ENCODE measurements at places on chromosomes 13 and 19.
A peak's percentile ranks its signal among the peaks of the same experiment; 100 is the strongest.

DNA sequence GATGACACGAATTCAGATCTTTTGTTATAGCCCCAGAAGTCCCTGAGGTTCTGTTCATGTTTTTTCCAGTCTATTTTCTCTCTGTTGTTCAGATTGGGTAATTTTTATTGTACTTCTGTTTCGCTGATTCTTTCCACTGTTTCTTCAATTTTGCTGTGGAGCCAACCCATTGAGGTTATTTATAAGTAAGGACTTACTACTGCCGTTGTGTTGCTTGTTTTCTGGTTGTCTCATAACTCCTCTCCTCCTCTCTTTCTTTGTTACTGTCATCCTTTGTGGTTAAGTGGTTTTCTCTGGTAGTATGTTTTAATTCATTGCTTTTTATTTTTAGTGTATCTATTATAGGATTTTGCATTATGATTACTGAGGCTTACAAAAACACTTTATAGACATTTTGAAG, 48.7 kb upstream of the GAS6 start:
- DNase-seq: no peak

GRCh38 chr19:24140099-24140498, 53.1 kb downstream of the ZNF254 start:
- no peak for DNase-seq

DNA sequence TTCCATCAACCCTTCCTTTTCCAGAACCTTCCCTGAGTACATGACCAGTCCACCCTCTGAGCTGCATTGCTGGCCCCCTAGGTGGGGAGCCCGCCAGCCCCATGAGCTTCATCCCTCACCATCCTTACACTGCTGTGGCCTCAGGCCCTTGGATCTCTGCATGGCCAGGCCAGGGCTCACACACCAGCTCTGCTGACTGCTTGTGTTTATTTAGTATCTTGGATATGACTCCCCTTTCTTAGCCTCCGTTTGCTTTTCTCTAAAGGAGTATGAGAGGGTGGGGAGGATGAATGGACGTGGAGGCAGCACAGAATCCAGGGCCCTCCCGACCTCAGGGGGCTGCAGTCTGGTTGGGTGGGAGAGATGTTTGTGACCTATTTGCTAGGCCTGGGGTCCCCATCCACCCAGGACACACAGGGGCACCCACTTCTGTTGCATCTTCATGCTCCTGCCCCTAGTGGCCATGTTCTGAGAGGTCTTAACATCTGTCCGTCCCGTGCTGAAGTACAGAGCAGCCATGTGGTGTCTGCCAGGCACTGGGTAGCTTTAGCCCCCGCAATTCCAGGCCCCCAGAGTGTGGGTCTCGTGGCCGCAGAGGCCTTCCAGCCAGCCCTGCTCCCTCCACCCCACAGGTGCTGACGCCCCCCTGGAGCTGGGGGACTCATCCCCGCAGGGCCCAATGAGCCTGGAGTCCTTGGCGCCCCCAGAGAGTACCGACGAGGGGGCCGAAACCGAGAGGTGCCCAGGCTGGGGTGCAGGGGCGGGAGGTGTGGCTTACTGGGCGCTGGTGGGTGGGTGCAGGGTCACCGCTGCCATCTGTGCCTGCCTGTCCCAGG, 13.0 kb downstream of the ARHGEF1 start:
- DNase-seq: no peak

DNA sequence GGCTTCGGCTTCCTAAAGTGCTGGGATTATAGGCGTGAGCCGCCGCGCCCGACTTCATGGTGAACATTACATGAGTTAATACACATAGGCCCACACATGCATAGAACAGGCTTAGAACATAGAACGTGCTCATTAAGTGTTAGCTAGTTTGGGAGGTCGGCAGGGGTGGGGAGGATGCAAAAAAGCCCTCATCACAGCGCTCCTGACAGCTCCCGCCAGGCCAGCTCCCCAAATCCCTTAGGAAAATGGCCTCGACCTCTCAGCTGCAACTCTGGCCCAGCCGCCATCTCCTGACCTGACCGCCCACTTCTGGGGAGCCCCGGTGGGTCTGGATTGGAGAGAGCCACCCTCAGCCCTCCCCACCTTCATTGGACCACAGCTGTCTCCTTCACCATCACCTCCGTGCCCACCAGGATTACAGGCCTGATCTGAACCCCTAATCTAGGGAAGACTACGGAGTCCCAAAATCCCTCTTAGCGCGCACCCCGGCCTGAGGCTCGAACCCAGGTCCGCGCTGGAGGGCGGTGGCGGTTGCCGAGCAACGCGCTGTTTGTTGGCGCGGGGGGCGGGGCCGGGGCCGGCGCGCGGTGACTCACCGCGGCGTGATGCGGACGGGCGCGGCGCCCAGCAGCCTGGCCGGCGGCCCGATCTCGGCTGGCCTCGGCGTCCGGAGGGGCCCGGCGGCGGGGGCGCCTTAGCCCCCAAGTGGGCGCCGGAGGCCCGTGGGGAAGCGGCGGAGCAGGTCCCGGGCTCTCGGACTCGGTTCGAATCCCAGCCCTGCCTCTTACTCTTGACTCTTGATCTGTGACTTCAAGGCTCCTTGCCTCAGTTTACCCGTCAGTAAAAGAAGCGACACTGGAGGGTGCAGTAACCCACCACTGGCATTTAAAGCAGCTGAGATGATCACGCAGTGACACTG, 26.7 kb upstream of the NANOS3 start:
- DNase-seq: peak; percentile 67

GRCh38 chr19:3830621-3831589, 37.9 kb downstream of the ZFR2 start:
- no peak for DNase-seq

- no peak for DNase-seq
Measured at GRCh38 chr19:33673258-33673875, 51.6 kb downstream of the CHST8 start.

DNA sequence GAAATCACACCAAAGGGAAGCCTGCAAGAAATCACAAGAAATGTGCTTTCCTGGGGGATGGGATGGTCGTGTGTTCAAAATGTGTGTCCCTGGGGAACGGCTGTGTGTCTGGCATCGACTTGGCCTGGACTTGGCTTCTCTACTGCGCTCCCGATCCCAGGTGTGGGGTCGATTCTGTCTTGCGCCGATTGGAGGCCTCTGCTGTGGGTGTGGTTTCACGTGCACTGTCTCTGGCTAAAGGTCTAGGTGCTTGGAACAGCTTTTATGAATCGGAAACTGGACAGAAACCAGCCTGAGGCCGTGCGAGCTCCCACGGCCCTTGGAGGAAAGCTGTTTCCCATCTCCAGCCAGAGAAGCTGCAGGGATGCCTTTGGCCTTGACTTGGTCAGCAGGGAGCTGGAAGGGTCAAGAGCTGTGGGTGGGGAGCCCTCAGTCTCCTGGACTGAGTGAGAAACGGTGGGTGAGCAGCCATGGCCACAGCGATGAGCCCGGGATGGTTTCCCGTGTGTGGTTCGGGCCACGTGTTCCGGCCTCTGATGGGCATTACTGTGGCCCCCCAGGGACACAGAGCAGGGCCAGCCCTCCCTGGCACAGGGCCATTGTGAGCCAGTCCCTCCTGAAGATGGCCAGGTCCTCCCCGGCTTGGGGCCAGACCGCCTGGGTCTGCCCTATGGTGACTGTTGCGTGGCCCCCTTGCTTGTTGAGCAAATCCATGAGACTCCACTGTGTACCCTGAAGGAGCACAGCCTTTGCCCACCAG, 29.7 kb downstream of the MCF2L start:
- no peak for DNase-seq

DNA sequence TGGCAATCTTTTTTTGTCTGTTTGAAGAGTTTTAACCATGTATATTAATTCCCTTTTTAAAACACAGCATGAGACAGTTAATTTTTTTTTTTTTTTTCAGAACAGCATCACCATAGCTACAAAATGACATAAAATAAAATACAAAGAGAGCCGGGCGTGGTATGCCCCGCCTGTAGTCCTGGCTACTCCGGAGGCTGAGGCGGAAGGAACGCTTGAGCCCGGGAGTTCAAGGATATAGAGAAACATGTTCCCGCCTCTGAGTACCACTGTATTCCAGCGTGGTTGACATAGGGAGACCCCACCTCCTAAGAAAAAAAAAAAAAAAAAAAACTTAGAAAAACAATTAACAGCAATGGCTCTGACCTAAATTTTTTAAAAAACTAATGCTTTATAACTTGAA, 10.0 kb upstream of the INSR start:
- DNase-seq: no peak

DNA sequence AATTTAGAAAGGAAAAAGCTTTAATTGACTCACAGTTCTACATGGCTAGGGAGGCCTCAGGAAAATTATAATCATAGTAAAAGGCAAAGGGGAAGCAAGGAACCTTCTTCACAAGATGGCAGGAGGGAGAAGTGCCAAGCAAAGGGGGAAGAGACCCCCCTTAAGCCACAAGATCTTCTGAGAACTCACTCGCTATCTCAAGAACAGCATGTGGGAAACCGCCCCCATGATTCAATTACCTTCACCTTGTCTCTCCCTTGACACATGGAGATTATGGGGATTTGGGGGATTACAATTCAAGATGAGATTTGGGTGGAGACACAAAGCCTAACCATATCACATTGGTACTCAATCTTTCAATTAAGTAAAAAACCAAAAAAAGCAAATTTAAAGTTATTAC, 1778.7 kb upstream of the MIR17HG start:
- no peak for DNase-seq

GRCh38 chr19:4730740-4731171, 7.1 kb upstream of the DPP9 start:
- peak; percentile 33 for DNase-seq

GRCh38 chr13:113785051-113786010, 26.3 kb downstream of the TMEM255B start:
- DNase-seq: no peak

- no peak for DNase-seq
Measured at GRCh38 chr13:87975035-87975434, 303.9 kb downstream of the SLITRK5 start.

DNA sequence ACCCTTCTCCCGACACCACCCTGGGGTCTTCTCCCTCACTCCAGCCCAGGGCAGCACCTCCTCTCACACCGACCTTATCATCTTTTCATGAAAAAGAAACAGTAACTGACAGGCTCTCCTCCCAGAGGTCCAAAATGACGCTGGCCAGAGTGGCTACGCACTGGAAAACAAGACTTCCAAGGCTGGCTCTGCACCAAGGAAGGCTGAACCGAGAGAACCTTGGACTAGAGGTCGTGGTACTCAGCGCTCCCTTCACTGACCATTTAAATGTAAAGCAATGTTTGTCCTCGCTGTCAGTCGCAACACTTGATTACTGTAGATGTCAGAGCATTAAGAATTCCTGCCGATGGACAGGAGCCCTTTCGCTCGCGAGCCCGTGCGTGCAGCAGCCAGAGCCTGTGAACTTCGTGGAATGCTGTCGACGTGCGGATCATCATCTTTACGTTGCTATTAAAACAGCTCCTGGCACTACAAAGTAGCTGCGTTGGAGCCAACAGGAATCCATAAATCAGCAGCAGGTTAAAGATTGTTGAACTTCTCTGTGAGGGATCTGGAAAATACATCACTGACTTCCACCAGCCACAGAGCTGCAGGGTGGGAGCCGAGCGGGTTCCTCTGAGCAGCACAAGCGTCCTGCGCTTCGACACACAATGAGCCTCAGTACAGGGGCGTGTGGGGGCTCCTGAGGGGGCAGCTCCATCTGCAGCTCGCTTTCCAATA, 125.5 kb upstream of the MCF2L start:
- no peak for DNase-seq

GRCh38 chr19:56987184-56987583, 132.6 kb upstream of the USP29 start:
- DNase-seq: no peak

DNA sequence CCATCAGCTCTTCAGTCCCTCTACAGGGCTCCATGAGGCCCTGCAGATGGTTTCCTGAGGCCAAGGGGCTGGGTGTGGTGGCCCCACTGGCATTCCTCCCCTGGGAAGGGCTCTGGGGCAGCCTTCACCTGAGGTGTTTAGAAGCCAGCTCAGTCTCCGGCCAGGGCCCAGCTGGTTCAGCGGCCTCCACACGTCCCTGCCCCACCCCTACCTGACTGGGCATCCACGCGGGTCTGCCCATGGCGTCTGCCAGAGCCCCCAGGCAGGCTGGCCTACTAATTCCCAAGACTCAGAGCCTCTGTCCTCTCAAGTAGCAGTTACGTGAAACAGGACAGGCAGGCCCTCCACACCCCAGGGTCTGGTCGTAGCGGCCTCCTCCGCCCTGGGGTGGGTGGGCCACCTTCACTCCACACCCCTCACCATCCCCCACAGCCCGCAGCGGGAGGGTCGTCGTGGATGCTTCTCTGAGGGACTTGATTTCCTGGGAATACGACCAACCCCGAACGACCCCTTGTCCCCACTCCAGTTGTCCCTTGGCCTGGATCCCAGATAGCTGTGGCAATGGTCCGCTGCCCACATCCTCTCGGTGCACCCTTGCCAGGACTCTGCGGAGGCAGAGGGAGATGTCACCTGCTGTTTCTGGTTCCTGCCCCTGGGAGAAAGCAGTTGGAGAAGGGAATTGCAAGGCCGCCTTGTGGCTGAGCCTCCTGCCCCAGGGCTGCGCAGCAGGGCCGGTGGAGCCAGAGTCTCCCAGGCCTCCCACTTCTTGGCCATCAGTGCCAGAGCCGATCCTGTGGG, 24.3 kb downstream of the CAPN12 start:
- DNase-seq: no peak

- no peak for DNase-seq
Measured at GRCh38 chr19:10144361-10144760, 24.7 kb upstream of the EIF3G start.

DNA sequence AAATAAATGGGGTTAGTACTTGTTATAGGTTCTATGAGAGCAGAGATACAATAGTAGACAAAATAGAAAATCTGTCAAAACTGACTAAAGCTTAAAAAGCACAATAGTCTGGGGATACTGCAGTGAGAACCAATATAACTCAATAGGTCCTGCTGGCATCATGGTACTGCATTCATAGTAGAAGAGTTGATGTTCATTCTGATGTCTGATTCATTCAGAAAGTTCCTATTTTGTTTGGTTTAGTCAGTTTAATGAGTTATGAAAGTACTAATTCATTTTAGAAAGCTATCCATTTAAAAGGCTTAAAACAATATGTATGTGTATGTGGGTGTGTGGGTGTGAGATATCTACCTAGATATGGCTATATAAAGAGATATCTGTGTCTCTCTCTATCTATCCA, 152.8 kb downstream of the LHFPL6 start:
- no peak for DNase-seq

- DNase-seq: no peak
Measured at GRCh38 chr13:38670627-38671026, 16.2 kb upstream of the FREM2 start.

DNA sequence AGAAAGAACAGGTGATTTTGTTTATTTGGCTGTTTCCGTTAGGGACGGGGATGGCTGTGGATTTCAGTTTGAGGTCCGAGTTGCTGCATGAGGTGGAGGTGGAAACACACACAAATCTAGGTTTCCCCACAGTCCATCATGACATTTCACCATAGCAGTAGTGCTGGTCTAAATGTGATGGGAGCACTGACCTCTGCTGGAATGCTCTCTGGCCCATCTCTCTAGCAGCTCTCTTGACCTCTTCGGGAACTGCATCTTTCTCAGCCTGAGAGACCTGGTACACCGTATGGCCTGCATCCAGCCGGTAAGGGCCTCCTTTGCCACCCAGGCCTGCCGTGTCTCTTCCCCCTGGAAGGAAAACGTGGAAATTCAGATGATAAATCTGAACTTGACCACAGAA, 154.0 kb downstream of the RGCC start:
- DNase-seq: no peak

GRCh38 chr19:15245370-15246197, 13.3 kb upstream of the EPHX3 start:
- DNase-seq: no peak

- no peak for DNase-seq
Measured at GRCh38 chr13:25214491-25215252, 42.6 kb upstream of the AMER2 start.
